Activated CD4-positive, CD25-positive, alpha-beta regulatory T cell (primary cell): ENCODE measurements at places on chromosomes 13 and 19.

DNA sequence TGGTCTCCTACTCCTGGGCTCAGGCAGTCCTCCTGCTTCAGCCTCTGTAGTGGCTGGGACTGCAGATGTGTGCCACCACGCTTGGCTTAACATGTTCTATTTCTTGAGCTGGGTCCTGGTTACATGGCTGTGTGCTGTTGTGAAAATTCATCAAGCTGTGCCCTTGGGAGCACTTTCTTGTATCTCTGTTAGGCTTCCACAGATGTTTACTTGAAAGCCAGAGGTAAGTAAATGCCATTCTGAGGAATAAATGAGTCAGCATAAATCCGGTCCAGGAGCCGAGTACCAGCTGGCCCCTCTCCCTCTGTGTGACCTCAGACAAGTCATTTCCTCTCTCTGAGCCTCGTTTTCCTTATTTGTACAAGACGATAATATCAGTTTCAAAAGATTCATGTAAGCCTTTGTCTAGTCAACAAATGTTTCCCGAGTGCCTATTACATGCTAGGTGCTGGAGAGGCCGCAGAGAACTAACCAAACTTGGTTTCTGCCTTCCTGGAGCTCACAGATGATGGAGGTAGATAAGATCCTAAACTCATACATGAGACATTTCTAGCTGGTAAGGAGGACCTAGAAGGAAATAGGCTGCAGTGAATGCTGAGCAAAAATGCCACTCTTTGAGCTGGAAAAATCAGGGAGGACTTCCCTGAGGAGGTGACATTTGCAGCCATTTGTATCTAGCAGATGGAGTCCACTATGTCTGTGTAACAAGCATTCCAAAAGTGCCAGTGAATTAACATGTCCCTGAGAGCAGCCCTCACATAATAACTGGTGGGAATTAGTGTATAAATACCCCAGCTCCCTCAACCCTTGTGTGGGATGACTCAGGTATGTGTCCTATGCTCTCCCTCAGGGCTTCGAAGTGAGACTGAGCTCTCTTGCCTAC is 2.7 kb upstream of the RASAL3 start:
- no peak for DNase-seq

DNA sequence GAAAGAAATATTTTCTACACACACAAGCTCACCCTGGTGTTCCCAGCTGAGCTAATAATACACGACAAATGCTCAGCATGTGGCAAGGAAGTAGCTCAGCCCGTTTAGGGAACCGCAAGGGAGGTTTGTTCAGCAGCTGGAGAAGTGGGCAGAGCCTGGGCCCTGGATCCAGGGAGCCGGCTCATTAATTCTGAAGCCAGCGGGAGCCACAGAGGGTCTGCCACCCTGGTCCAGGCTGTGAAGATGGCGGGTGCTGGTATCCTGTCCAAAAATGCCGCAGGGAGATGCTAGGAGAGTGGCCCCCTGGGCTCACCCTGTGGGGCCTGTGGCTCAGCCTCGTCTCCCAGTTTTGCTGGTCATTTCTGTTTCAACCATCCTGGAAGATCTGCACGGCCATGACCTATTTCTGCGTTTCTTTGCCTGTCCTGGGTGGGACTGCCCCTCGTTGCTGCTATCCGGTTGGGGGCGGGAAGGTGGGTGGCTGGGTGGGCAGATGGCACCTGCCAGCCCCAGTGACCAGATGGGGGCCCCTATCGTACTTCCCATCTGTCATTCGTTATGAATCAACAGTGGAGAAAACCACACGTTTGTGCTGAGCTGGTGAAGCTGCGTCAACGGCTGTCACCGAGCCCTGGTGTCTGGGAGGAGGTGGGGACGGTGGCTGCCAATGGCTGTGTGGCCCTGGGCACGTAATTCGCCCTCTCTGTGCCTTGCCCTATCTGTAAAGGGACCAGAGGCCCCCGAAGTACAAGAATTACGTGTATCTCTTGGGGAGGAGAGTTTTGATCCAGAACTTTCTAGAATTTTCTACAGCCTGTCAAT is 2.7 kb upstream of the GNA15 start:
- DNase-seq = peak; percentile 46

DNA sequence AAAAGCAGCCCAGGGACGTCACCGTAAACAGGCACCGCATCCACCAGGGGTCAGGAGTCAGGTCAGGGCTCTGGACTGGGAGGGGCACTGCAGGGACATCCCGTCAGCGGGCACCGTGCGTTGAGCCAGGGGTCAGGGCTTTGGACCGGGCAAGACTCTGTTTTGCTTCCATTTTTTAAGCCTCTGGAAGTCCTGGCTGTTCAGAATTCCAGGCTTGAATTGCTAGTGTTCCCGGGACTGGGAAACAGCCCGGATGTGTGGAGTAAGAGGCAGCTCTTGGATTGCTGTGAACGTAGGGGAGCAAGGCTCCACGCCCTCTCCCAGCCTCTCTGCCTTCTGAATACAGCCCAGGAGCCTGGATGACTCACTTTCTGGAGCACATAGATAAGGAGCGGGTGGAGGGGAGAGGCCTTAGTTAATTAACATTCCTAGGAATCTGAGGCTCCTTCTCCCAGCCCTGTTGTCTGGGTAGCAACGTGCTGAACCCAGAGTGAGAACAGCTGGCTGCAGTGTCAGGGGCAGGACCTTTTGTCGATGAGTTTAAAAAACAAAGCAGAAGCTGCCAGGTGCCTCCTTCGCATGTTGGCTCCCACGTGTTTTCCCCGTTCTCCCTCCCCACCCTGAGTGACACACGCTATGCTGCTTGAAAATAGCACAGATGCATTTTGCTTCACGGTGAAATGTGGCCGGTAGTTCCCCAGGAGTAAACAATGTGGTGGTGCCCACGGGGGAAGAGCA is 21.9 kb downstream of the ATP11A start:
- no peak for DNase-seq

DNA sequence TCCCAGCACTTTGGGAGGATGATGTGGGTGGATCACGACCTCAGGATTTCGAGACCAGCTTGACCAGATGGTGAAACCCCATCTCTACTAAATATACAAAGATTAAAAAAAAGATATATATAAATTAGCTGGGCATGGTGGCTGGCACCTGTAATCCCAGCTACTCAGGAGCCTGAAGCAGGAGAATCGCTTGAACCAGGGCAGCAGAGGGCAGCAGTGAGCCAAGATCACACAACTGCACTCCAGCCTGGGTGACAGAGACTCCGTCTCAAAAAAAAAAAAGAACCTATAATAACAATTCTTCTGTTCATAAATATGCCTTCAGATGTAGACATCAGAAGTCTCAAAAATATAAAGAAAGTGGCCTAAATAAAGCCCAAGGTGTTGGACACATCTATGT is 7.6 kb downstream of the ZNF737 start:
- DNase-seq = no peak

GRCh38 chr19:54731191-54731590 is 6.9 kb downstream of the KIR3DL3 start:
- no peak for DNase-seq

GRCh38 chr13:109227344-109227940 is 558.9 kb downstream of the IRS2 start:
- DNase-seq = no peak

GRCh38 chr19:6800991-6801484 is 28.5 kb downstream of the VAV1 start:
- no peak for DNase-seq

GRCh38 chr19:2260341-2260805 is 4.2 kb upstream of the JSRP1 start:
- DNase-seq = no peak
